DMS 273 treated with DMSO at 0.1 percent for 48 hours (cell line): ENCODE measurements at places on chromosomes 13 and 19.
A peak's percentile ranks its signal among the peaks of the same experiment; 100 is the strongest.

- DNase-seq = peak; percentile 35
Measured at GRCh38 chr19:48391100-48392005, at the start of gene KDELR1. TSS of gene KDELR1 (minus strand) at chr19:48391551. CDS start at chr19:48391358, 193 bp downstream.

DNA sequence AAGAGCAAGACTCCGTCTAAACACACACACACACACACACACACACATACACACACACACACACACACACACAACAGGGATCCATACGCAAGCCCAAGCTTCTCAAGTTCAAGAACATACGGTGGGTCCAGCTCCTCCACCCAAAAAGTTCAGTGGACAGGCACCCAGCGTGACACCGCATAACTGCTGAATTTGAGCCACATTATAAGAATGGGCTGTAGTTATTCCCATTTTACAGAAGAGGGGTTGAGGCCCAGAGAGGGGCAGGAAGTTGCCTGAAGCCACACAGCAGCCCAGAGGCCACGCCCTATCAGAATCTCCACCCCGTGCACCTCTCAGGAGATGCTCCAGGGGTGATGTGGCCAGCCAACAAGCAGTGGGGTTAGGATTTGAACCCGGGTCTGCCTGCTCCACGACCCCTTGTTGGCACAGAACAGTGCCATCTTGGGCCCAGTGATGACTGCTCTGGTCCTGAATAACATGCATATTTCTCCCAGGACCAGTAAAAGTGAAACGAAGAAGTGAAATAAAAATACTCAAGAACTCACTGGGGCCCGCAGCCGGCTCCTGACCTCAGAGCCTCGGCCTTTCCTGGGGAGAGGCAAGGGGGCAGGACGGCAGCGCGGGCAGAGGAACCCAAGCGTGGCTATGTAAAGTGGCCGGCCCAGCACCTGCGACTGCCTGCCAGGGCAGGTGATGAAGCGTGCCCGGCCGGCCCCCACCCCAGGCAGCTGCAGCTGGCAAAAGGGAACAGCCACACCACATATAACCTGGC, 61.9 kb downstream of the AP1M1 start:
- DNase-seq = no peak

DNA sequence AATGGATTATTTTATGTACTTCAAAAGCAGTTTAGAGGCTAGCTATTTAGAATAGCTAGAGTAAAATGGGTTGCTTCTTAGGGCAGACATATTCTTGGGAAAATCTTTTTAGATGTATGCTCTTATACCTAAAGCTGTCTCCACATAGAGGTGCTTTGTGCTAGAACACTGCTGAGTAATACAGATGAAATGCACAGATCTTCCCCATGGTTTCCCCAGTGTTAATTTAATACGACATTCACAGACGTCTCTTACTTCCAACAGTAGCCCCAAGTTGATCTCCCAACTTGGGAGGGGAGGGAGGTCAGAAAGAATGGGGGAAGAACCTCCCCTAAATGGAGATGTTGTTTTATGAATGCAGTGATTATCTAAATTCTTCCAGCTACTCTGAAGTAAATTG, 16.9 kb downstream of the NALCN start:
- no peak for DNase-seq

GRCh38 chr19:2084993-2085720, 11.0 kb downstream of the MOB3A start:
- DNase-seq = no peak

GRCh38 chr13:39602277-39602613, 748 bp downstream of the LHFPL6 start:
- DNase-seq = peak; percentile 8

DNA sequence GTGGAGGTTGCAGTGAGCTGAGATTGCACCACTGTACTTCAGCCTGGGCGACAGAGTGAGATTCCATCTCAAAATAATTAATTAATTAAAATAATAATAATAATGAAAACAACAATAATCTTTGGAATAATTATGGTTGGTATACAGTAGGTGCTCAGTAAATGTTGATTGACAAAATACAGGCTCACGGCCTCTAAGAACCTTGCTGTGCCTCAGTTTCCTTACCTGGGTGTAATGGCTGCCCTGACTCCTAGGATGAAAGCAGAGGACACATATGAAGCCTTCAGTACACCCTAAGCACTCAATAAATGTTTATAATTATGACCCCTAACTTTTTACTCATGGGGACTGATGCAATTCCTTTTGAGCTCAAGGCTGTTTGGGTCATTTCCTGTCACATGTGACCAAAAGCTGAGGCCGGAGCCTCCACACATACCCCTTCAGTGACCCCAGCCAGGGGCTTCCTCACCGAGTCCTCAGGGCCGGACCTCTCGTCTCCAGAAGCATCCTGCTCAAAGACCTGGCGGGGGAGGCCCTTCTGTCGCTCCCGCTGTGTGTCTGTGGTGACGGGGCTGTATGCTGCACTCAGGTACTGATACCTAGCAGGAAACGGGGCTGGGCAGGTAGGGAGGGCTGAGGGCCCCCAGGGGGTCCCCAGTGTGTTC, 10.5 kb downstream of the DOCK6 start:
- no peak for DNase-seq
